Activated naive CD4-positive, alpha-beta T cell (primary cell): ENCODE measurements at places on chromosomes 5 and 9.

GRCh38 chr5:166624573-166624972 is 1666.9 kb upstream of the WWC1 start:
- no peak for DNase-seq

GRCh38 chr9:114282926-114283325 is 40.0 kb upstream of the ORM1 start:
- no peak for DNase-seq

- DNase-seq, result no peak
Measured at GRCh38 chr5:72244862-72245371, 75.1 kb downstream of the MRPS27 start.

- DNase-seq, result no peak
Measured at GRCh38 chr5:64144425-64145215, 21.0 kb upstream of the RNF180 start.

DNA sequence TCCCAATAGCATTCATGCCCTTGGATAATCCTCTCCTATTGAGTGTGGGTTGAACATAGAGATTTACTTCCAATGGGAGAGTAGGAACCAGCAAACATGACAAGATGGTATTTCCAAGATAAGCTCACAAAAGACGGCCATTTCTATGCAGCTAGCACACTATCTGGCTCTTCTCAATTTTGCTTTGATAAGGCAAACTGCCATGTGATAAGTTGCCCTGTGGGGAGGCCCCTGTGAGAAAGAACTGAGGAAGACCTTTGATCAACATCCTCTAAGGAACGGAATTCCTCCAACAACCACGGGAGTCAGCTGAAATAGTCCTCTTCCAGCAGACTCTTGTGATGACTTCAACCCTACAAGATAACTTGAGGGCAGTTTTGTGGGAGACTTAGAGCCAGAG is 211.9 kb upstream of the TRPM3 start:
- no peak for DNase-seq

GRCh38 chr9:3897631-3898030 is 371.8 kb upstream of the RFX3 start:
- no peak for DNase-seq

- no peak for DNase-seq
Measured at GRCh38 chr5:116626272-116626723, 51.7 kb upstream of the SEMA6A start.

- no peak for DNase-seq
Measured at GRCh38 chr9:136193891-136194279, 11.0 kb downstream of the LHX3 start.

- DNase-seq, result no peak
Measured at GRCh38 chr9:2228132-2228531, 213.0 kb downstream of the SMARCA2 start.

DNA sequence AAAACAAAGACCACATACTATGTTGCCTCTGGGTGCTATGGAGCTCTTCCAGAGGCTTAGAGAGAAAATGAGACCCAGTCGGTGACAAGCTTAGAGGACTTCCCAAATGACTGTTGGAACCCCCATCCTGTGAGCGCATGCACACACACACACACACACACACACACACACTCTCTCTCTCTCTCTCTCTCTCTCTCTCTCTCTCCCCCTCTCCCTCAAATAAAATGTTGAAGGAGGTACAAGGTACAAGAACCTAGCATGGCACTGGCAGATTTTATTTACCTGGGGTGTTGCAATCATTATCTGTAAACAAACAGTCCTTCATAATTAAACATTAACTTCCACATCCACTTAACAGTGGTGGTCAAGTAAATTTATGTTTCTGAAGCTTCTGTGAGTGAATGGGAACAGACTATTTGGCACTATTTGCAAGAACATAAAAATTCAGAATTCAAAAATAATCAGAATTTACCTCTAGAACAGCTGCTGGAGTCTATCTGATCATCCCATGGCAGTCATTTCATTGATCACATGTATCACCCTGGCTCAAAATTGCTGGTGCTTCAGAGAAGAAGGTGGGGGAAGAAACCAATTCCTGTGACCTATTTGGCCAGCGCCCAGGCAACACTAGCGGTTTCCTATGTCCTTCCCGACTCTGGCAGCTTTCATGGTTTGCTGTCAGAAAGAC is 24.9 kb downstream of the TRPM3 start:
- DNase-seq, result no peak

DNA sequence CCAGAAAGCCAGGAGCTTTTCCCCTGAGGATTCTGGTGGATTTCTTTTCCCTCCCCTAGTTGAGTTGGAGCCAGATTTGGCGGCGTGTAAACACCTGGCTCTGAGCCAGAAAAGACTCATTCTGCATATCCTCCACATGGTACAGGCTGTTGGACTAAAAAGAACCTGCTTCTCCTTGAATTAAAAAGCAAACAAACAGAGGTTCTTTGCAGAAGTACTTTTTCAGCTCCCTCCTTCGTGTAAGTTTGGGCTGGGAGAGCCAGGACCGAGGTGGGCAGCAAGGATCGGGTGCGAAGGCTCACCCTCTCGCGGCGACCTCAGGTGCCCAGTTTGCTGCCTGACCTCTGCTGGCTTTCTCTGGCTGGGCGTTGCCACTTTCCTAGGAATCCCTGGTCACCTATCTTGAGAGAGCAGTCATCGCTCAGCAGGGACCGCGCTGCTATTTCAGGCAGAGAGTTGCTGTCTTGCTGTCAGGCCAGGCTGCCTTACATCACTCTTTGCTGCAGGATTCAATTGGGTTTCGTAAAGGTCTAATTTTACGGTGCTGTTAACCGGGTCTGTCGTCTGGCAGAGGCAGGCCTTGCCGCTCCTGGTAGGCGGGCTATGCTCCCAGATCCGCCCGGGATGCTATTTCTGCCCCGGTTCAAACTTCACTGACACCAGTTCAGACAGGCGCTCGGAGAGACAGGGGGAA is 3.2 kb downstream of the PAPPA start:
- DNase-seq, result no peak

DNA sequence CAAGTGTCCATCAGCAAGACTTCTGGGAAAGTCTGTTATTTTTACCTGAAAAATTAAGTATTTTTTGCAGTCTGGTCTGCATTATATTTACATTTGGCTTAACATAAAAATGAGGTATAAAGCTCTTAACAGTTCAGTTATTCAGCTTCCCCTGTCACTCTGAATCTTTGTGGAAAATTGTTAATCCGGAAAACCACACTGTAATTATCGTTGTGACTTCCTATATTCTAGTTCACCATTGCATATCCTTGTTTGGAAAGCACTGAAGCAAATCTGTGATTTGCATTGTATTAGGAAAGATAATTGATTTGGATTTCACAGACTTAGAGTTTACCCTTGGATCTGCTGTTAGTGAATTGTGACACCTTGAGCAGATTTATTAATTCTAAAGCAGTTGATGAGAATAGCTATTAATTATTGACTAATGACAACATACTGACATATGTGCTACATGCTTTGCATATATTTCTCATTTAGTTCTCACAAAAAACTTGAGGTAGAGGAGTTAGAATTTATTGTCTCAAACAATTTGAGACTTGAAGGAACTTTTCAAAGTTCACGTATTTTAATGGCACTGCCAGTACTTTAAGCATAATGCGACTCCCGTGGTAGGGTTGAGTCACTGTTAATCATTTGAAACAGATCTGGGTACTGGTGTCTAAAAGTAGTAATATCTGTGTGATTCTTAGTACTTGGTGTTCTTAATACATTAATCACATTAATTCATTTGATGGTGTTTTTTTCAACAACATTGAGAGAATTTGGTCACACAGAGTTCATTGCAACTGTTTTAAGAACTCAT is 71.8 kb upstream of the LRRC70 start:
- DNase-seq, result no peak

- no peak for DNase-seq
Measured at GRCh38 chr5:40916226-40916625, 6.9 kb downstream of the C7 start.

DNA sequence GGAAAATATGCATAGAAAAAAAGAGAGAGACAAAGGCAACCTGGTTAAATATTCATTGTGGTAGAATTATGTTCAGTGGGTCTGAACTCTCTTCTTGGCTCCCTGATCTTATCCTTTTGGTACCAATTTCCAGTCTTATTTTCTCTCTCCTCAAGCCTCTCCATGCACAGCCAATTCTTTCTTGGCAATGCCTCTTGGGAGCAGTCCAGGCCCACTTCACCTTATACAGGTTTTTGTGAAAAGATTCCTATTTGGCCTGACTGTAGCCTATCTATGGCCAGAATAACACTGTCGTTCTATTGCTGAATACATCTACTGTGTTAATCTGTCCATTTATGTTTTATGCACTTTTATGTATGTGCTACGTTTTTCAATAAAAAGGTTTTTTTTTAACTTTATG is 2.7 kb downstream of the ELOVL7 start:
- DNase-seq, result no peak

GRCh38 chr5:168489059-168489458 is 2.8 kb downstream of the RARS1 start:
- no peak for DNase-seq

DNA sequence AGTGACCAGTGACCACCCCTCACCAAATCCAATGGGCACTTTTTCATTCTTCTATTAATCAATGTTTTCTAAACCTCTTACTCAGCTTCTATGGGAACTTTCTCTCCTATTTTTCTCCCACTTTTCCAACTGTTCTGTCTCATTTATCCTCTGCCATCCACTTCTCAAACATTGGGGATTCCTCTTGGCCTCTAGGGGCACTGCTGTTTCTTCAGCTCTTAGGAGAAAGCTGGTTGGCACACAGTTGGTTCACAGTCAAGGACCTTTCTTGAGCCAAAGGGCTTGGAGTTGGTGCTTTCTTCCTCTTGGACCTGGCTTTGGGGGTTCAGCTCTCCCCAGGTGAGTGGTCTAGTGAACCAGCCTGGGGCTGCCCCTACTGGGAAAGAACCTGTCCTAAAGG is 112.2 kb upstream of the LHFPL2 start:
- no peak for DNase-seq

GRCh38 chr5:148902478-148902877 is 76.1 kb downstream of the ADRB2 start:
- no peak for DNase-seq

DNA sequence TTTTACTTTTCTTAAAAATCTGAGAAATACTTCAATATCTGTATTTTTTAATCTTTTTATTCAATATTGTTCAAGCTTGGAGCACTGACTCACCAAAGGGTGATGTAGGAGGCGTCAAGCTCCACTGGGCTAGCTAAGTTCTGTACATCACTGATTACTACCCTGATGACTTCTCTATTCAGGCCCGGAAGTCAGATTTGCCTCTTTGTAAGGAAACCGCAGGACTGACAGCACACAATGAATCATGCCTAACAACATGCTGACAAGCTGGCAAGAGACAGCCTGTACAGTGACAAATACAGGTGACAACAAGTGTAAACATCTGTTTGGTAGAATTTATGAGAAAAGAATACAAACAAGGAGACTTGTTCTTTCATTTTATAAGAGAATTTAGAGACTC is 627.9 kb upstream of the RORB start:
- no peak for DNase-seq

DNA sequence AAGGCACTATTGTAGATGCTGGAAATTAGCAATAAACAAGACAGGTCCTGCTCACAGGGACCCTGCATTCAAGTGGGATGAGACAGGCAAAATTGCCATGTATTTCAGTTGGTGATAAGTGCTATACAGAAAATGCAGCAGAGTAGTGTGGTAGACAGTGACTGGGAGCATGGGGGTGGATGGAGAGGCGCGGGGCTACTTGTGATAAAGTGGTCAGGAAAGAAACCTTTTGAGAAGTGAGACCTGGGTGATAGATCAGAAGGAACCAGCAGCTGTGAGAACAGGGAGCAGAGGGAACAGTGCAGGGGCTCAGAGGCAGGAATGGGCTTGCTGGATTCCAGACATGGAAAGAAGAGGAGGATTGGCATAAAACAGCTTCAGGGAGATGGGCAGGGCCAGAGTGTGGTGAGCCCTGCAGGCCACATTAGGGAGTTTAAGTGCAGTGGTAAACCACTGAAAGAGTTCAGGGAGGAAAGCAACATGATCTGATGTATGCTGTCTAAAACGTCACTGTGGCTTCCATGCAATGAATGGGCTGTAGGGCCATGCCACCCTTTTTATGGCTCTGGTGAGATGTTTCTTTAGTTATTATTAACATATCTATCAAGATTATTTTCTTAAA is 7.3 kb downstream of the CRHBP start:
- DNase-seq, result no peak

- DNase-seq, result no peak
Measured at GRCh38 chr9:136943291-136944211, 987 bp downstream of the FBXW5 start.

GRCh38 chr5:33472805-33473409 is 32.1 kb downstream of the TARS1 start:
- no peak for DNase-seq

DNA sequence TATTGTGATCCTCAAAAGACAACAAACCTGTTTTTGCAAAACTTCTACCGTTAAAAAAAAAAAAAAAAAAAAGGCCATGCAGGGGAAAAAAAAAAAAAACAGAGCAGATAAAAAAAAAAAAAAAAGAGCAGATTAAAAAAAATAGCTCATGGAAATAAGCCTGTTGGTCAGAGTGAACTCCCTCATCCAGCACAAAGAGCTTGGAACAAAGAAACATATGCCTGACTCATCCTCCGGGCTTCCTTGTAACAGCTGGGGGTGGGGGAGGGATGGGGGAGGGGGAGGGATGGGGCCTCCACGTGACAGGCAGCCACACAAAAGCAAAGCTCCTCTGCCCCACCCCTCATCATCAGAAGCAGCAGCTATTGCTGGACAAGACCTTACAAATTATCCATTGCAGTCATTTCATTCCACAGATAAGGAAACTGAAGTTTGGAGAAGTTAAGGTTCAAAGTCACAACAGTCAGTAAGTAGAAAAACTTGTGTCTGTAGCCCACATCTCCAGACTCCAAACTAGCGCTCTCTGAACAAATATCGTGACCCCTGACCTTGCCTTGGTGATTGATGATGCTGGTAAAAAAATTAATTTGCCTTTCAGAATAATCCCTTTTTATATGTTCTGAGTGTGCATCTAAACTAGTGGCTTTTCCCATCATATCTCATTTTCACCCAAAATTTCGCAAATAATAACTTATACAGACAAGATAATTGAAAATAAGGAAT is 38.9 kb downstream of the SLC35D2 start:
- DNase-seq, result no peak

- no peak for DNase-seq
Measured at GRCh38 chr9:92633614-92634278, 36.2 kb downstream of the IPPK start.
